ENCODE measurements at places on chromosomes 11 and 22. TPM values are rescaled to one million over a fixed set of nuclear protein-coding genes. Genes with fewer than 3 reads are reported as not detected.

DNA sequence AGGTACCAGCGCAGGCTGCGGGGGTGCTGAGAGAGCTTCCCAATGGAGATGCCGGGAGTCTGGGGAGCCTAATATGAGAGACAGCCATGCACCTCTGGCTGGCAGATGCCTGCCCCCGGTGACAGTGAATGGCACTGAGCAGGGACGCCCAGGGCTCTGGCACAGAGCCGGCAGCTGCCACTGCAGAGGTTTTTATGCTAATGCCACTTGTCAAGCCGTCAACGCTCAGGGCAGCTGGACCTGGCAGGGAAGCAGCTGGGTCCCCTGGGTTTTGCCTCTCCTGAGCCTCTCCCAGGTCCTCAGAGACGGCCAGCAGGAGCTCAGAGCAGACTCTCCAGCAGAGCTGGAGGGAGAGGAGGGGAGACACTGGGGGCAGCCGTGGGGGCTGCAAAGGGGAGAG, 573.6 kb downstream of the BUD13 start:
- H3K4me3 ChIP-seq = no peak overlapping the region
- H3K27me3 ChIP-seq = no peaks in the 10 kb centered on the region
- H3K27ac ChIP-seq = no peak overlapping the region
- no peaks in the 10 kb centered on the region for H3K4me1 ChIP-seq
- peak; percentile 69 for DNase-seq
- no peaks in the 10 kb centered on the region for H3K36me3 ChIP-seq

DNA sequence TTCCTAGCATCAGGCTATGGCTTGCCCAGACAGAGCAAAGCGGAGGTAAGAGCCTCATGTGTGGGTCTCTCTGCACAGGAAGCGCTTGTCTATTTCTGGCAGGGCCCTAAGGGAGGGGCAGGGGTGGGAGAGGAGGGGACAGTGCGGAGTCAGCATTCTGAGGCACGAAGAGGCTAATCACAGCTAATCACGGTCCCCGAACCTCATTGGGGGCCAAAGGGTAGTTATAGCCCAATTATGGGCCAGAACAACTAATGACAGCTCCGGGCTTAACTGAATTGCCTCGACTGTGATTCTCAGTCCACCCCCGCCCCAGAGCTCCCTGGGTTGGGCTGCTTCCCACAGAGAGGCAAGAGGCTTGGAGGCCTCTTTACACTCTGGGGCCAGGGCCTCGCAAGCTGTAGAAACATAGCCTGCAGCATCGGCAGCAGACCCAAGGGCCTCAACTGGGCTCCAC, 72.7 kb upstream of the PRDM11 start:
- no peak overlapping the region for H3K4me3 ChIP-seq
- no peaks in the 10 kb centered on the region for H3K36me3 ChIP-seq
- H3K4me1 ChIP-seq = peaks cover 19% of the 10 kb centered on the region

- H3K4me1 ChIP-seq = no peaks in the 10 kb centered on the region
- DNase-seq = no peak
- H3K27me3 ChIP-seq = no peaks in the 10 kb centered on the region
These were observed 21.1 kb downstream of the EIF3F start for GRCh38 chr11:8008212-8008611.

DNA sequence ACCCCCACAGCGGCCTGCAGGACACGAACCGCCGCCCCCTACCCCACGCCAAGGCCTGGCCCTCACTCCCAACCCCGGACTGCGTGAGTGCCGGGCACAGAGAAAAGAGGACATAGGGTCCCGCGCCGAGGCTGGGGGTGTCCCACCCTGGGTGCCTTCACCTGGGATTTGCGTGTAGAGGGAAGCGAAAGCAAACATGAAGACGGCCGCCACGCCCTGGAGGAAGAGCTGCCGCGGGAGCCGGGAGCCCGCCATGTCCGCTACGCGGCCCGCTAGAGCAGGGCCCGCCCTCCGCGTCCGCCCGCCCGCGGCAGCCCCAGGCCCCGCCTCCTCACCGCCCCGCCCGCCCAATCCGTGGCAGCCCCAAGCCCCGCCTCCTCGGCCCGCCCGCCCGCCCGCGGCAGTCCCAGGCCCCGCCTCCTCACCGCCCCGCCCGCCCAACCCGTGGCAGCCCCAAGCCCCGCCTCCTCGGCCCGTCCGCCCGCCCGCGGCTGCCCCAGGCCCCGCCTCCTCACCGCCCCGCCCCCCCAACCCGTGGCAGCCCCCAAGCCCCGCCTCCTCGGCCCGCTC, at the start of gene LMF2:
Gene LMF2 (minus strand): TSS at position 282 of the 570 bp plus-strand sequence. CDS start 27 bp downstream, at position 255.
- H3K27ac ChIP-seq = peak within 1 kb of the TSS; percentile 96
- H3K4me1 ChIP-seq = peaks cover 23% of the 10 kb centered on the region
- H3K27me3 ChIP-seq = no peaks in the 10 kb centered on the region

- no peaks in the 10 kb centered on the region for H3K36me3 ChIP-seq
- no peaks in the 10 kb centered on the region for H3K4me1 ChIP-seq
- DNase-seq = no peak
- no peak overlapping the region for H3K27ac ChIP-seq
These were observed 353.9 kb upstream of the TENM4 start for GRCh38 chr11:79794484-79795393.

DNA sequence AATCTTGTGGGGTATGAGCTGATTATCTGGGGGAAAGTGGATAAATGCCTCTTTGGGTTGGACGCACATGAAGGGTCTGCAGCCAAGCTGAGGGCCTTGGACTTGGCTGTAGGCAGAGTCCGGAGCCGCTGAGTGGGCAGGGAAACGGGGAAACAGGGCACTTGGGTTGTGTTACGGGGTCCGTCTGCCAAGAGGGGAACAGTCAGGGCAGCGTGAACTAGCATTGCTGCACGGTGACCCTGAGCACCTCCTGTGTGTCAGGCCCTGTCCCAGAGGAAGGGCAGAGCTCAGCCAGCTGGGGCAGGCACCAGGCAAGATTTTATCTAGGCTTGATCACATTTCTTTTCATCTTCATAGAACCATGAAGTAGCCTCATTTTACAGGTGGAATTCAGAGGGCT, 11.9 kb downstream of the FAM83F start:
- H3K27me3 ChIP-seq = no peaks in the 10 kb centered on the region
- no peak for DNase-seq
- H3K4me3 ChIP-seq = no peak overlapping the region
- H3K4me1 ChIP-seq = no peaks in the 10 kb centered on the region

DNA sequence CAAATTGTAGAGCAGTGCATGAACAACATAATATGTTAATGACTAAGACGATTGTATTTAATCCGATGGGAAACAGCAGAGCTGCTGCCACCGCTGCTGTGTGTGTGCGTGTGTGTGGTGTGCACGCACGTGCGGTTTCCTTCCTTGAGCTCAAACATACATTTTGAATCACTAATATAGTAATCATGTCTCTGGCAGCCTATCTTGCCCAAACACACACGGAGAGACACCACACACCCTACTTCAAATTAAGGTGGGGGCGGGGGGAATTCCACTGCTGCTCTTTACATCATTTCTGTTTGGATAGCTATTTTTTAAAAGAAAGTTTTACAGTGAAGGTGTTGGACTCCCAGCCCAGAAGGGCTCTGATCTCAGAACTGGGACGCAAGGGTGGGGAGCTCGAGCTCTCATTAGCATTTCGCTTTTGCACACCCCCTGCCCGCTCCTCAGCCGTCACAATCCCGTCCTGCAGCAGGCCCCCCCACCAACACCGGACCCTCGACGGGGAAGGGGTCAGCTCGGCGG, 651 bp upstream of the FAM83F start:
- no peak for DNase-seq
- no peaks in the 10 kb centered on the region for H3K4me1 ChIP-seq

DNA sequence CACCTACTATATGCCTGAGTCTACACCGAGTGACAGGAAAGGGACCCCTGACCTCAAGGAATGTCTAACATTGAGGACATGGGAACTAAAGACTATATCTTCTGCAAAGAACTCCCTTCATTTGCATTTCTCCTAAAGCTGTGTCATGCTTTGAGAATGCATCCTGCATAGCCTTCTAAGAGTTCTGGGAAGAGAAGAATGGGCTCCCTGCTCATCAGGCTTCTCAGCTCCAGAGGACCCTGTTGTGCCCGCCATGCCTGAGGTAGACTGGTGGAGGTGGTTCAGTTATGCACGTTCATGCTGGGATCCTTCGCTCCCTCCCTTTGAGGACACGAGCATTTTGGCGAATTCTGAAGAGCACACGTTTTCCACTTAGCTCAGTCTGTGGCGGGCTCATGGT, 63.3 kb downstream of the GRIK4 start:
- no peak overlapping the region for H3K4me3 ChIP-seq
- DNase-seq = no peak
- no peaks in the 10 kb centered on the region for H3K36me3 ChIP-seq
- H3K27me3 ChIP-seq = peaks cover 16% of the 10 kb centered on the region
- H3K27ac ChIP-seq = no peak overlapping the region

DNA sequence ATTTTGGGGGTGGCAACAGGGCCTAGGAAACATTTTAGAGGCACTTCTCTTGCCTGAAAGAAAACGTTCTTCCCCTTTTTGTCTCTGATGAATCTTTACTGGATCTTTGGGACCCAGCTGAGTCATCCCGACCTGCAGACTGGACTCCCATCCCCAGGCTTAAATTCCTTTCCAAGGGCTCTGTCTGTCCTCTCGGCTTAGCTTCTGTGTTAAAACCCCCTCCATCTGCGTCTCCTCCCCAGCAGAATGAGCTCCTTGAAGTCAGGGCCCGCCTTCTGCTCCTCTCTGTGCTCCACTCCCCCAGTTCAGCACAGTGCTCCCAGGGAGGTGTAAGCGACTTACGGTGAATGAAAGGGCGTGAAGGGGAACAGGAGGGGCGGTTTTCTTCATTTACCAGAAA, 895 bp upstream of the DAGLA start:
- H3K36me3 ChIP-seq = no peaks in the 10 kb centered on the region
- H3K4me1 ChIP-seq = peaks cover 14% of the 10 kb centered on the region
- no peak overlapping the region for H3K4me3 ChIP-seq
- H3K27ac ChIP-seq = no peak overlapping the region
- no peaks in the 10 kb centered on the region for H3K27me3 ChIP-seq

GRCh38 chr11:34773826-34774225, 142.4 kb downstream of the APIP start:
- H3K27me3 ChIP-seq = no peaks in the 10 kb centered on the region
- H3K4me3 ChIP-seq = no peak overlapping the region
- H3K27ac ChIP-seq = no peak overlapping the region
- H3K36me3 ChIP-seq = no peaks in the 10 kb centered on the region
- H3K4me1 ChIP-seq = peaks cover 3% of the 10 kb centered on the region
- DNase-seq = no peak

Gene BTBD10
- 28.8 TPM for total RNA-seq

Gene OR51I1
- not detected for total RNA-seq

Gene HTR3A
- total RNA-seq = not detected

Gene PRSS23
- 21.6 TPM for total RNA-seq
